ENCODE measurements at places on chromosomes 3 and 15. TPM values are rescaled to one million over a fixed set of nuclear protein-coding genes. Genes with fewer than 3 reads are reported as not detected.

Gene PYGO1
- 2.9 TPM for total RNA-seq

Gene CHRNA5
- total RNA-seq: 0.56 TPM

Gene ZNF662
- total RNA-seq: 3.9 TPM

- H3K27me3 ChIP-seq: no peaks in the 10 kb centered on the region
- DNase-seq: no peak
- H3K4me1 ChIP-seq: peaks cover 12% of the 10 kb centered on the region
- peak overlapping the region; percentile 95 for H3K4me3 ChIP-seq
These were observed 452 bp downstream of the BBX start for GRCh38 chr3:107523289-107523538.

Gene GREM1
- total RNA-seq: under 0.01 TPM

DNA sequence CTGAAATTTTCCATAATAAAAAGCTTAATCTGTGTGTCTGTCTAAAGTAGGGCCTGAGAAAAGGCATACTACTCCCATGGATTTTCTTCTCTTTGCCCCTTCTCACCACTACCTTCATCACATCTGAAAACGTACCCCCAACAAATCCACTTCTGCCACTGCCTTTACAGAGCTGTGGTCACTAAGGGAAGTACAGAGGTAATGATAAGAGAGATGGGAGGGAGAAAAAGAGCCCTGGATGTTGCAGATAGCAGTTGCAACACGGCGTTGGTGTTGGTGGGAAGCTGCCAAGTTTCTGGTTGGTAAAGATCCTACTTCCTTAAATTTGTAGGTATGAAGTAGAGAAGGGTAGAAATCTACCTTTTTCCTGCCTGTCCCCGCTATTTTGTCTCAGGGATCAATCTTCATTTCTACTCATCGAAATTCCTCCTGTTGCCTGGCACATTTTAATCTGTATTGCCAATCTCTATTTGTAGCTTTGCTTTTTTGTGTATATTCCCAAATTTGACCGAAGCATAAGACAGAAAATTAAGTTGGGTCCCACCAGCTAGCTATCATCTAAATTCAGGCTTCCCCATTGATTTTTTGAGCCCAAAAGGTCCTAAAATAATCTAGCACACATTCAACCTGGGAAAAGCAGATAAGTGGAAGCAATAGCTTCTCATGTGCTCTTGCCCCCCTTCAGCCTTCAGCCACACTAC lies 102.9 kb downstream of the TFDP2 start:
- H3K36me3 ChIP-seq: no peaks in the 10 kb centered on the region
- H3K27me3 ChIP-seq: no peaks in the 10 kb centered on the region
- no peak overlapping the region for H3K4me3 ChIP-seq

Gene ARPP21
- total RNA-seq: 1.3 TPM

DNA sequence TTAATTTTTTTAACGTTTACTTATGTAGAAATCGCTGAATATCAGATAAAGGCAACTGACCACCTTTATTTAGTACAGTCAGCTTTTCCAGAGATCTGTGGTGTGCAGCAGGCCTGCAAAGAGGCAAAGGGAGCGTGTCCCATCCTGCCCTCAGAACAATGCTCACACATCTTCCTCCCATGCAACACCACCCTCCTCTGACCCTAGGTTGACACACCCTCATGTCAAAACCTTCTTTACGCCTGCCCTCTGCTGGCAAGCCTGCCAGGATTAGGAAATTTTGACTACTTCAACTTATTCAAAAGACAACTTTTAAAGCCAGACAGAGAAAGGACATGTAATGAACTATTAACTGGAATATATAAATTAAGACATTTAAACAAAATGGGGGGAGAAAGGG lies 513.7 kb downstream of the FOXP1 start:
- H3K27ac ChIP-seq: no peak overlapping the region
- DNase-seq: no peak
- H3K4me1 ChIP-seq: no peaks in the 10 kb centered on the region

Gene TMEM266
- total RNA-seq: 1.3 TPM

Gene PATL2
- total RNA-seq: 1.0 TPM

Gene LRRC31
- total RNA-seq: 5.3 TPM

Gene FOXL2
- not detected for total RNA-seq

DNA sequence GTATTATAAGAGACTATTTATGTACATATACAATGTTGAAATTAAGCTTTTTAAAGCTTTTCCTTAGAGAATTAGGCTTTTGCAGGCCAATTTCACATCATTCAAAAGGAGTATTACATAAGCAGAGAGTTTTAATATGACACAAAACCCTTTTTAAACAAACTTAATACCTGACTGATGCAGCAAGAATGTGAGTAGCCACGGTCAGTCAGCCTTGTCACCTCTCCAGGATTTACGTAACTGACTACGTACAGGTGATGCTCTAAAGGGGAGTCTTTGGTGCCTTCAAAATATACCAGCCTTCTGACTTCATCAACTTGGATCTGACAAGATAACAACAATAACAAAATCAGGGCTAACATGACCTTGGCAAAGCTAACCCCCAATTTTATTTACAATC lies 44.2 kb upstream of the IGDCC4 start:
- no peak overlapping the region for H3K27ac ChIP-seq
- peaks cover 22% of the 10 kb centered on the region for H3K36me3 ChIP-seq
- no peak for DNase-seq
- H3K27me3 ChIP-seq: no peaks in the 10 kb centered on the region
- no peaks in the 10 kb centered on the region for H3K4me1 ChIP-seq

Gene SERINC4
- total RNA-seq: not detected

GRCh38 chr15:26157081-26157480 lies 294.0 kb upstream of the ATP10A start:
- no peaks in the 10 kb centered on the region for H3K27me3 ChIP-seq
- no peak overlapping the region for H3K27ac ChIP-seq
- H3K36me3 ChIP-seq: no peaks in the 10 kb centered on the region
- no peak for DNase-seq
- H3K4me3 ChIP-seq: no peak overlapping the region
- no peaks in the 10 kb centered on the region for H3K4me1 ChIP-seq

- DNase-seq: no peak
- H3K36me3 ChIP-seq: no peaks in the 10 kb centered on the region
- no peak overlapping the region for H3K4me3 ChIP-seq
- no peaks in the 10 kb centered on the region for H3K4me1 ChIP-seq
These were observed 5.7 kb upstream of the HLTF start for GRCh38 chr3:149091983-149092382.

- peak overlapping the region; percentile 88 for H3K27ac ChIP-seq
- peak overlapping the region; percentile 70 for H3K4me3 ChIP-seq
- H3K27me3 ChIP-seq: no peaks in the 10 kb centered on the region
- H3K4me1 ChIP-seq: peaks cover 28% of the 10 kb centered on the region
These were observed 597 bp upstream of the CAMK1 start for GRCh38 chr3:9770276-9770812.

DNA sequence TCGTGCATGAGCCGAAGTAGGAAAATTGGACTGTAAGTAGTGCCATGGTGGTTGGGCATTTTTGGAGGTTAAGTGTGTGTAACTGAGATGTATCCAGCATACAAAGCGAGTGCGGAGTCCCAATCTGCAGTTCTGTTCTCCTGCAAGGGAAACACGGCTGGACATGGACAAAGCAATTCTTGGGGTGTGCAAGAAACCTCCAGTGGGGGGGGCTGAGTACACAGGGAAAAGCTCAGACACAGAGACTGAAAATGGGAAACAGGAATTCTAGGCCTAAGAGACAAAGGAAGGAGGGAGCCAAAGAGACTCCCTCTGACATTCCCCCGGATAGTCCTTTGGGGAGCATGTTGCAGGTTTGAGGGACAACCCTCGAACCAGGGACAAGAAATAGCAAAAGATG lies 83.2 kb upstream of the PLSCR4 start:
- DNase-seq: no peak
- H3K27ac ChIP-seq: no peak overlapping the region
- H3K4me1 ChIP-seq: no peaks in the 10 kb centered on the region
- H3K4me3 ChIP-seq: no peak overlapping the region
- no peaks in the 10 kb centered on the region for H3K36me3 ChIP-seq

- H3K36me3 ChIP-seq: no peaks in the 10 kb centered on the region
- H3K4me1 ChIP-seq: peaks cover 4% of the 10 kb centered on the region
- DNase-seq: no peak
- H3K4me3 ChIP-seq: no peak overlapping the region
- H3K27me3 ChIP-seq: no peaks in the 10 kb centered on the region
These were observed 7.2 kb upstream of the BNIP2 start for GRCh38 chr15:59696332-59696731.

Gene GOLGA6L4
- total RNA-seq: 0.23 TPM

Gene PRRT3
- 0.25 TPM for total RNA-seq

- H3K27me3 ChIP-seq: no peaks in the 10 kb centered on the region
- no peak overlapping the region for H3K4me3 ChIP-seq
- no peak for DNase-seq
- H3K36me3 ChIP-seq: no peaks in the 10 kb centered on the region
- H3K4me1 ChIP-seq: no peaks in the 10 kb centered on the region
These were observed 135.5 kb downstream of the CNTN6 start for GRCh38 chr3:1228289-1228688.

Gene HYAL2
- 57.6 TPM for total RNA-seq

- no peak overlapping the region for H3K4me3 ChIP-seq
- no peaks in the 10 kb centered on the region for H3K27me3 ChIP-seq
- peaks cover 47% of the 10 kb centered on the region for H3K36me3 ChIP-seq
- no peak overlapping the region for H3K27ac ChIP-seq
- no peak for DNase-seq
- peaks cover 6% of the 10 kb centered on the region for H3K4me1 ChIP-seq
These were observed 25.7 kb downstream of the PBRM1 start for GRCh38 chr3:52660046-52660445.

Gene HEMK1
- total RNA-seq: 9.2 TPM

- H3K27me3 ChIP-seq: no peaks in the 10 kb centered on the region
- no peak overlapping the region for H3K27ac ChIP-seq
- H3K4me3 ChIP-seq: no peak overlapping the region
- DNase-seq: no peak
- H3K4me1 ChIP-seq: peaks cover 2% of the 10 kb centered on the region
- H3K36me3 ChIP-seq: no peaks in the 10 kb centered on the region
These were observed 2.4 kb downstream of the ATP1B3 start for GRCh38 chr3:141878817-141879216.

DNA sequence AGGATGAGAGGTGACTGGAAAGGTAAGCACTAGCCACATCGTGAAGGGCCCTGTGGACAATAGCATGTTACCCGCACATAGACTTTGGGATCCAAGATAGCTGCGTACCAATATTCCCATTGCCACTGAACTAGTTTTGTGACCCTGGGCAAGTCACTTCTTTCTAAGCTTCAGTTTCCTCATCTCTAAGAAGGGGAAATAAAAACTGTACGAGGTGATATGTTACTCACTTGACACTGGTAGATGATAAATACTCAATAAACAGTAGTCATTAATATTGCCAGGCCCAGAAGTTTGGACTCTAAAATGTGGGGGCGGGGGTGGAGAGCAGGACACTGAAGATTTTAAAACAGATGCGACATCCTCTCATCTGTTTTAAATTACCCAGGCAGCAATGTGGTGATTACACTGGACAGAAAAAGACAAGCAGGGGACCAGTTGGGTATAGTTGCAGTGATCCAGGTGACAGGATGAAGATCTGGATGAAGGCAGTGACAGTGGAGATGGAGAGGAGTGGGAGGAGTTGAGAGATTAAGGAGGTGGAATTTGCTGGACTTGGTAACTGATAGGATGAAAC lies 2.5 kb downstream of the ATG7 start:
- no peaks in the 10 kb centered on the region for H3K27me3 ChIP-seq
- H3K36me3 ChIP-seq: no peaks in the 10 kb centered on the region
- peaks cover 18% of the 10 kb centered on the region for H3K4me1 ChIP-seq
- no peak overlapping the region for H3K4me3 ChIP-seq
- DNase-seq: no peak

GRCh38 chr3:154794814-154795445 lies 285.2 kb upstream of the MME start:
- no peaks in the 10 kb centered on the region for H3K36me3 ChIP-seq
- no peak for DNase-seq
- H3K4me1 ChIP-seq: no peaks in the 10 kb centered on the region
- H3K27me3 ChIP-seq: no peaks in the 10 kb centered on the region

DNA sequence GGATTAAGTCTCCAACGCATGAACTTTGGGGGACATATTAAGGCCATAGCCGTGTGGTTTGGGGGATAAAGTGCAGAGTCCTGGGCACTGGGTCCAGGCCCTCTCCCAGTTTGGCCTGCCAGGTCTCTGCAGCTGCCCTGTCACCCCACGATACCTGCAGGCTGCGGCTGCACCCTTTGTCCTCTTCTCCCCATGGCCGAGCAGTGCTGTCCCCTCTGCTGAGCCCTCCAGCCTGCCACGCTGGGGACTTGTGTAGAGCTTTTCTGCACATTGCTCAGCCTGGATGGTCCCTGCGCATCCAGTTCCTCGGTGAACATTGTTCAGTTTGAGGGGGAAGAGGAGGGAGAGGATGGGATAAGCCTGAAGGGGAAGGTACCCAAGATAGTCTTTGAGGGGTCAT lies 167.2 kb downstream of the APBA2 start:
- H3K27ac ChIP-seq: no peak overlapping the region
- DNase-seq: no peak
- H3K4me3 ChIP-seq: no peak overlapping the region
- H3K4me1 ChIP-seq: no peaks in the 10 kb centered on the region

GRCh38 chr3:59836531-59836930 lies 786.7 kb upstream of the CFAP20DC start:
- H3K27ac ChIP-seq: no peak overlapping the region
- no peak overlapping the region for H3K4me3 ChIP-seq
- no peak for DNase-seq
- no peaks in the 10 kb centered on the region for H3K36me3 ChIP-seq
- H3K4me1 ChIP-seq: no peaks in the 10 kb centered on the region

GRCh38 chr3:144028798-144029411 lies 57.3 kb downstream of the DIPK2A start:
- no peak overlapping the region for H3K4me3 ChIP-seq
- DNase-seq: no peak
- peaks cover 3% of the 10 kb centered on the region for H3K4me1 ChIP-seq
- H3K36me3 ChIP-seq: no peaks in the 10 kb centered on the region
- no peak overlapping the region for H3K27ac ChIP-seq

DNA sequence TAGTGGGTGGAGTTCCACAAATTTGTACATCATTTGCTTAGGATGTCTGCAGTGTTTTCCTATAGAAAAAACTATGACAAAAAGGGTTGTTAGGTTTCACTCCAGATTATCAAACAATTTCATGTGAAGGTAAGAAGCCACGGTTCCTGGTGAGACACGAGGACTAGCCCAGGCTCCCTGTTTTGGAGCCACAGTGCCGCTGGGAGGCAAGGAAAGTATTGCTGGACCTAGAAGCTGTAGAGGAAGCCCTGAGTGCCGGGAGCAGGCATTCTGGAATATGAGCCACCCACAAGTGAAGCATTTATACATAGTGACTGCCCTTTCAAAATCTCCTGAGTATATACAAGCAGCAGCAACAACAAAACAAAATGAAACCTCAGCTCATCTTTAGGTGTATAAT lies 142.0 kb downstream of the GABRB3 start:
- H3K4me1 ChIP-seq: no peaks in the 10 kb centered on the region
- DNase-seq: no peak
- no peaks in the 10 kb centered on the region for H3K36me3 ChIP-seq
- no peak overlapping the region for H3K27ac ChIP-seq
- H3K27me3 ChIP-seq: no peaks in the 10 kb centered on the region

- H3K27ac ChIP-seq: peak overlapping the region; percentile 26
- H3K36me3 ChIP-seq: no peaks in the 10 kb centered on the region
- peaks cover 12% of the 10 kb centered on the region for H3K4me1 ChIP-seq
- no peak overlapping the region for H3K4me3 ChIP-seq
- H3K27me3 ChIP-seq: peaks cover 9% of the 10 kb centered on the region
These were observed 120.7 kb downstream of the LMLN start for GRCh38 chr3:198080521-198081384.

GRCh38 chr3:151091685-151092345 lies 6.4 kb downstream of the MED12L start:
- no peak for DNase-seq
- no peaks in the 10 kb centered on the region for H3K36me3 ChIP-seq
- H3K27me3 ChIP-seq: no peaks in the 10 kb centered on the region
- H3K27ac ChIP-seq: no peak overlapping the region

Gene REC114
- not detected for total RNA-seq
